ENCODE measurements at places on chromosomes 3 and 15.

- DNase-seq, result no peak
Observed at GRCh38 chr3:32821686-32822296, 4.0 kb downstream of the TRIM71 start.

DNA sequence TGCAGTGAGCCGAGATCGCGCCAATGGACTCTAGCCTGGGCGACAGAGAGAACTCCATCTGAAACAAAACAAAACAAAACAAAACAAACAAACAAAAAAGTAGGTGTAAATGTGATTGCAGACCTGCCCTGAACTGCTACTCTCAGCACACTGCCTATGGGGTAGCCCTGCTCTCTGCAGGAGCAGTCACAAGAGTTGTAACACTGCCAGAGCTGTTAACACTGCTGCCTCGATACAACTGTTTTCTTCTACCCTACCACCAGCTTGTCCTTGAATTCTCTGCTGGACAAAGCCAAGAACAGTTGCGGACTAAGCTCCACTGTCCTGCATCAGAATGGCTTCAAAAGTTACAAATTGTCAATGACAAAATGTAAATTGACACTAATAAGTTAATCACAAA is 89.3 kb downstream of the ALCAM start:
- DNase-seq, result no peak

DNA sequence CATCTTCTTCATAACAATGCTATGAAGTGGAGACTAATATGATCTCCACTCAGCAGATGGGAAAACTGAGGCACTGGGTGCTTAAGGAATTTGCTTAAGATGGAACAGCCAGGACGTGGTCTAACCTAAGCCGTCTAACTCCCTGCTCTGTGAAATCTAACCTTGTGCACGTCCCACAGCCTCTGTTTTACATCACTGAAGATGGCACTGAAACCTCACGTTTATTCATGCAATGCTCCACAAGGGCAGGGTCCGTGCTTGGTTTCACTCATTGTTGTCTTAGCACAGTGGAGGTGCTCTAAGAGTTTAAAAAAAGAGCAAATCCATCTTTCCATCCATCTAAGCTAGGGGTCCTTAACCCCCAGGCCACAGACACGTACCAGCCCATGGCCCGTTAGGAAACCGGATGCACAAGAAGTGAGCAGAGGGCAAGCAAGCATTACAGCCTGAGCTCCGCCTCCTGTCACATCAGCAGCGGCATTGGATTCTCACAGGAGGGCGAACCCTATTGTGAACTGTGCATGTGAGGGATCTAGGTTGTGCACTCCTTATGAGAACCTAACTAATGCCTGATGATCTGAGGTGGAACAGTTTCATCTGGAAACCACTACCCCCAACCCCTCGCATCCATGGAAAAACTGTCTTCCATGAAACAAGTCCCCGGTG is 118.0 kb downstream of the FOXP1 start:
- DNase-seq, result no peak

DNA sequence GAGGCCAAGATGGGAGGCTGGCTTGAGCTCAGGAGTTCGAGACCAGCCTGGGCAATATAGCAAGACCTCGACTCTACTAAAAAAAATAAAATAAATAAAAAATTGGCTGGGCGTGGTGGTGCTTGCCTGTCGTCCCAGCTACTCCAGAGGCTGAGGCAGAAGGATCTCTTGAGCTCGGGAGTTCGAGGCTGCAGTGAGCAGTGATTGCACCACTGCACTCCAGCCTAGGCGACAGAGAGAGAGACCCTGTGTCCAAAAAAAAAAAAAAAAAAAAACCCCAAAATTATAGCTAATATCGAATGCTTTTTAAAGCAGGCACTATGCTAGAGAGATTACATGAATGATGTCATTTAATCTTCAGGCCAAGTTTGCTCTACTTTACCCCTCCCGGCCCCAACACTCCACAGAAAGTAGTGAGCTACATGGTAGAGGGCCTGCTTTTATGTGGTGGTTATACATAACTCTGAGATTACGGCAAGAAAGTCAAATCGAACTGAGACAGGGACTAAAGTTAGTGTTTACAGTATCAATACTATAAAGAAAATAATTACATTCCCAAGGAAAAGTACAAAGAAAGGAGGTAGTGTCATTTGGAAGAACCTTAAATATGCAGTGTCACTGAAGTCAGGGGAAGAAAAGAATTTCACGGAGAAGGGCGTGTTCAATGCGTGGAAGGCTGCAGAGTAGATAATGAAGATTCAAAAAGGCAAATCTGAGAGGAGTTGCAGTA is 1.1 kb downstream of the ADPGK start:
- DNase-seq, result no peak

GRCh38 chr15:89553632-89554031 is 21.6 kb upstream of the TICRR start:
- no peak for DNase-seq

- no peak for DNase-seq
Observed at GRCh38 chr3:105493305-105493892, 126.7 kb downstream of the ALCAM start.

- peak; percentile 72 for DNase-seq
Observed at GRCh38 chr15:45022871-45023658, at the start of gene SORD. SORD (plus strand) TSS chr15:45023195; CDS start chr15:45023284, 89 bp downstream.

DNA sequence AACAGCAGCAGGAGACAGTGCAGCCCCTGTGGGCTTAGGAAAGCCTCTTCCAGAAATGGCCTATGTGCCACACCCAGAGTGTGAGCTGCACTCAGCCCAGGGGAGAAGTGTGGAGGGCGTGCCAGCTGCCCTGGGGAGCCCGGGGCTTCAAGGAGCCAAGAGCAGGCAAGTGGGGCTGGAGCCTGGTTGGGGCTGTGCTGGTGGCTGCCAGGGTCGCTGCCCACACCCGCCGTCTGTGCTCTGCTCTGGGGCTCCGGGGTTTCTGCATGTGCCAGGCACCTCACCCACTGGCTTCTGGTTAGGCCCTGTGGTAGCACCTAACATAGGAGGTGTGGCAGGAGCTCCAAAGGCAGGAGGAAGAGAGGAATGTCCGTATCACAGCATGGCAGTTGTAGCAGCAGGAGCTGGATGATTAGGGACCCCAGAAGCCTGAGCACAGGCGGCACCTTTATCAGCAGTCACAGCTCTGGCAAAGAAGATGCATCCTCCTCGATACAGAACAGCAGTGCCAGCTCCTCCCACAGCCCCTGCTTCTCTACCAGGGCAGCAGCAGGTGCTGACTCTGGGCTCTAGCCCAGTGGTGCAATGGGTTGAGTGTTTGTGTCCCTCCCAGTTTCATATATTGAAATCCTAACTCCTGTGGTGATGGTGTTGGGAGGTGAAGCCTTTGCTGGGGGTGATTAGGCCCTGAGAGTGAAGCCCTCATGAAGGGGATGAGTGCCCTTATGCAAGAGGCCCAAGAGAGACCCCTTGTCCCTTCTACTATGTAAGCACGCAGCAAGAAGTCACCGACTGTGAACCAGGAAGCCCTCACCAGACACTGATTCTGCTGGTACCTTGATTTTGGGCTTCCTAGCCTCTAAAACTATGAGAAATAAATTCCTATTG is 70.0 kb upstream of the KLF13 start:
- DNase-seq, result no peak

DNA sequence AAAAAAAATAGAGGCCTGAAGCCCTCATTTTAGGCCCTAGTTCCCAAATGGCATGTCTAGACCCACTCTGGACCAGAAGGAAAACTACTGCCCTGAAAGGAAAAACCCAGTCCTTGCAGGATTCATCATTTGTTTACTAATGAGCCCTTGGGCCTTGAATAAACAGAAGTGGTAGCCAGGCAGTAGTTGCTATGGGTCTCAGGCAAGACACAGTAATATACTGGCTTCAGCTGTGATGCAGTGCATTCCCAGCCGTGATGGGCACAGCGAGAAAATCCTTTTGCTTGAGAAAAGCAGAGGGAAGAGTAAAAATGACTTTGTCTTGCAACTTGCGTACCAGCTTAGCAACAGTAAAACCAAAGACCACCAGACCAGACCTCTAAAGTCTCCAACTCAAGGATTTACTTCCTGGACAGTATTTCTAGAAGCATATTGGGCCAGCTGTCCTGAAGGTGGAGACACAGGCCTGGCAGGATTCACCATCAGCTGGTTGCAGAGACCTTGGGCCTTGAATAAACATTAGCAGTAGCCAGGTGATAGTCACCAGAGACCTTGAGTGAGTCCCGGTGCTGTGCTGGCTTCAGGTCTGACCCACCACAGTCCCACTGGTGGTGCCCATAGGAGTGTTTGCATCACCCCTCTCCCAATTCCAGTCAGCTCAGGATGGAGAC is 208.3 kb upstream of the SLITRK3 start:
- DNase-seq, result no peak

DNA sequence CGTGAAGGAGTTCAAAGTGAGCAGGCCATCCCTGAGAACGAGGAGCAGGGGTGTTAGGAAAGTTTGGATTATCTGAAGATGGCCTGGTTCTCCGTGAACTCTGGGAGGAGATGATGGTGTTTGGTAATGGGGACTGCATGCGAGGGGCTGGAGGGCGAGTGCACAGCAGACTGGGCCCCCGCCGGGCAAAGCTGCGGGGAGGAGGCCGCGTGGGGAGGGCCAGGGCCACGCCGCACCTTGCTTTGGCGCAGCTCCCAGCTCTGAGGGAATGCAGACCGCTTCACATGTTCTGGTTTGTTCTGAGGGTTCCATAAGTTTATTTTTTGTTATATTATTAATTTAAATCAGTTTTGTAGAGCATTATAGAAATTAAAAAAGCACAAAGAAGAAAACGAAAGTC is 22.2 kb downstream of the SLC6A1 start:
- no peak for DNase-seq

DNA sequence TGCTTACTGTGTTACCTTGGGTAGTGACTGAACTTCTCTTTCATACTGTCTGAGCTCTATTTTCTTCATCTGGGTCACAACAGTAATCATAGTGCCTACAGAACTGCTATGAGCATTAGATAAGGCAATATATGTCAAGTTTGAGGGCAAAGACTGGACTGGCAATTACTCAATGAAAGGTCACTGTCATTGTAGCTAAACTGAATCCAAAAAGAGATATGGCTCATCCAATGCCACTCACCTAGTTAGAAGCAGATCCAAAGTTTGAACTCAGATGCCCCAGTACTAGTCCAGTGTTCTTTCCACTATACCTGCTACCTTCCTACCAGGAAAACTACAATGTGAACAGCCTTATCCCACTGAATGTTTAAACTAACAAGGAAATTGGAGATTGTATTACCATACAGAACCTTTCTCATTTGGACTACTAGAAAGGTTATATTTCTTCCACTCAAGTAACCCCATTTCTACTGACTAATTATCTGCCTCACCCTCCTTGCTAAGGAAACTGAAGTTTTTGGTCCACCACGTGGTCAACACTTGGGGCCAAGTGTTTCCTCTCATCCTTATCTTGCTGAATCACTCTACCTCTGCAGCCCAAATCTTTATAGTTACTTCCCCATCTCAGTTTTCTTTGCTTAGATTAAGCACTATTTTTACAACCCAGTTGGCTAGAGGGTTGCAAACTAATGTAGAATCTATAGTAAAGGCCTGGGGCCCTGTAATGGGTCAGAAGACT is 202.3 kb upstream of the LPP start:
- DNase-seq, result no peak

DNA sequence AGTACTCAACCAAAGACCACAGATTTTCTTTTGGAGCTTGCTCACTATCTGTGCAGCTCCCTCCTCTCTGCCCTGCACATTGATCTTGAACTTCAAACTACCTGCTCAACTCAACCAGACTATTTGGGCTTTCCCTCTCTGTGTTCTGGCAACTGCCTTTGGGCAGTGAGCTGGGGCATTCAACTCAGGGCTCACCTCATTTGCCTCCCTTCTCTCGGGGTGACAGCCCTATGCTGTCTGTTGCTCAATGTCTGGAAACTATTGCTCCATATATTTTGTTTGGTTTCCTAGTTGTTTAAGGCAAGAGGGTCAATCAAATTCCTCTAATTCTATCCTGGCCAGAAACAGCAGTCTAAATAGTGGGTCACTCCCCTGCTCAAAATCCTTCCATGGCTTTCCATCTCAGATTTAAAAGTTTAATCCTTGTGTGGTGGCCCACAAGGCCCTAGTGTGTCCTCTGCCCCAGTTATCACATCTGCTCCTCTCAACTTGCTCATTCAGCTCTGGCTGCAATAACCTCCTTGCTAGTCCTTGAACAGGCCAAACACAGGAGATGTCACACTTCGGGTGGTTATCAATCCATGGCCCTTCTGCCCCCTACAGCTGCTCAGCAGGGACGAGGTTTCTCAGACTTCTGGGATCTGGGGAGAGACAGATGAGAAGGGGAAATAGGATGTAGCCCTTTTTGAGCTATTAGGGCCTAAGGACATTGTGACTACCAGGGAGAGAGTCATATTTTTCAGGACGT is 67.8 kb downstream of the SNRK start:
- DNase-seq, result no peak

DNA sequence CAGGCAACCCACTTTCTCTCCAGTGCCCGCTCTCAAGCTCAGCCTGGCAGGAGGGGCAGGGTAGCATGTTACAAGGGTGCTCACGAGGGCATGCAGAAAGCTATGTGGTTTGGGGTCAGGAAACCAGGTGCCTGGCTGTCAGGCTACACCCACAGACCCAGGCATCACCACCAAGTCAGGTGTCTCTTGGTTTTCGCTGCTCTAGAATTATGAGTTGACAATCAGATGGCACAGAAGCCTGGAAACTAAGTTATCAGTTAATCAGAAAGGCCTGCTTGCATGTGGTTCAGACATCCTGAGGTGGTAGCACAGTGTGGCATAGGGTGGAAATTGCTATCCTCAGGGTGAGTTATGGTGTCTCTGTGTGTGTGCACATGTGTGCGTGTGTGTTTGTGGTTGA is 16.2 kb upstream of the CCR9 start:
- no peak for DNase-seq

- DNase-seq, result no peak
Observed at GRCh38 chr3:183117056-183117455, 17.8 kb upstream of the MCCC1 start.

GRCh38 chr3:8503871-8504610 is 2.4 kb downstream of the LMCD1 start:
- DNase-seq, result no peak

DNA sequence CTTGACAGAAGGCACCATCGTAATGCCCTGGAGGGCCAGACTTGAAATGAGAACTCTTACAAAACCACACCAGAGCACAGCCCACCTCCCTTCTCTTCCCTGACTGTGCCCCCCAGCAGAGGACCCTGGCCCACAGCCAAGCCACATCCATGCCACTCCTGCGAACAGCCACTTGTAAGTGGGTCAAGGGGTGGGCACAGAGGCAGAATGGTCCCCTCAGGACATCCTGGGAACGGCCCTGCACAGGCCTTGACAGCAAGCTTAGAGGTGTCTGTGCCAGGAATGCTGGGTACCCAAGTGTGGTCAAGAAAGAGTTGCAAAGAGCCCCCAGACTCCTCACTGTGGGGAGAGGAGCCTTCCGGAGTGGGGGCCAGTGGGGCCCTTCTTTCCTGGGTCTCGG is 33.3 kb downstream of the HCN4 start:
- no peak for DNase-seq

DNA sequence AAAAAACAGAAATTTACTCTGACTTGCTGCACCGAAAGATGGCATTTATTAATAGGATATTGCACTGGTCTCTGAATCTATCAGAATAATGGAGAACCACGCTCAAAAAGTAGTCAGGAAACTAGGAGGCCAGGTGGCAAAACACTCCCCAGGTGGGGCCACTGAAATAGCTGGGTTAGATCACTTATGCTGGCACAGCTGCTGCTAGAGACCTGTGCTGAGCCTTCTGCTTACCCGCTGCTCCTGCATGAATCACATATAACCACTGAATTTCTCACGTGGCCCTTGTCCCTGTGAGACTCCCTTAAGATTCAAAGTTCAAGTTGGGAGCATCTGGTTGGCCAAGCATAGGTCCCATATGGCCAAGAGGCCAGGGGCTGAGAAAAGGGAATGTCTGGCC is 66.0 kb upstream of the OXTR start:
- DNase-seq, result no peak
